Liver (tissue), 10 donors: ENCODE measurements at places on chromosomes 4 and X. TPM values are rescaled to one million over a fixed set of nuclear protein-coding genes. Genes with fewer than 3 reads are reported as not detected.

The ADGRG2 gene
- 0.24 TPM for polyA plus RNA-seq

The HELT gene
- polyA plus RNA-seq: not detected

DNA sequence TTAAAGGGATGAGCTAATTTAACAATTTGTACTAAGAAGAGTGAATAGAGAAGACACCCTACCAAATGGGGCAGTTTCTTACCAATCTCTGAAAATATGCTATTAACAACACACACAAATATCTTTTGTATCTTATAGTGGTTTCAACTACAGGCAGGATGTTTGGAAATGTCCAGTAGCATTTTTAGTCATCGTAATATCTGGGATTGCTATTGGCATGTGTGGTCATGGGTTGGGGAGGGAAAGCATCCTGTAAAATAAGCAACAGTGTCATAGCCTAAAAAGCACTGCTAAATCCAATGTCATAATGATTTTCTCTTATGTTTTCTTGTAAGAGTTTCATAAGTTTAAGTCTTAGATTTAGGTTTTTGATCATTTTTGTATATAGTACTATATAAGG, 29.3 kb upstream of the ABCG2 start:
- no peaks in the 10 kb centered on the region for H3K27me3 ChIP-seq
- H3K4me3 ChIP-seq: no peak overlapping the region
- no peak for DNase-seq

DNA sequence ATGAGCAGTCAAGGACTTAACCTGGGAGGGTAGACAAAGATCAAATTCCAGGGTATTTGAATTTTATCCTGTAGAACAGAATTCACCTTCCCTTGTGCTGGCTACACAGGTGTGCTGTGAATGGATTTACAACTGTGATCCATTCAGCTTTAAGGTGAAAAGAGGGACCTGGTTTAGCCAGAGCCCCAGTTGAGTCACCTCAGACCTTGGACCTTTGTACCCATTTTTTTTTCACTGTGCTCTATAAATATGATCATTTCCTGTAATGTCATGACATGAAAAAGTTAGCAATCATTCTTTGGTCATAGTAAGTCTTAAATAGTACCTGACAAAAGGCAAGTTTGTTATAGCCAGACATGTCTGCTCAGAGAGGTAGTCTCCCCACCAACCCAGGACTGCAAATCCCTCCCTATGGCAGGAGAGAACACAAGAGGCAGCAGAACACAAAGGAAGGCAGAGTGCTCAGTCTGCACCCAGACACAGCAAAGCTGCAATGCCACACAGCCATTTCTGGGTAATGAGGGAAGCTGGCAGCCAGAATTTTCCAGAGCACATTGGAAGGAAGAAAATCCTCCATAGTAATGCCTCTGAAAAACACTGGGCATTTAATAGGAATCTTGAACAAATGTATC, 77.9 kb downstream of the CXXC4 start:
- H3K4me3 ChIP-seq: no peak overlapping the region
- no peaks in the 10 kb centered on the region for H3K27me3 ChIP-seq
- H3K27ac ChIP-seq: no peak overlapping the region
- no peaks in the 10 kb centered on the region for H3K4me1 ChIP-seq
- DNase-seq: no peak
